ENCODE measurements at places on chromosomes 1 and 21.

DNA sequence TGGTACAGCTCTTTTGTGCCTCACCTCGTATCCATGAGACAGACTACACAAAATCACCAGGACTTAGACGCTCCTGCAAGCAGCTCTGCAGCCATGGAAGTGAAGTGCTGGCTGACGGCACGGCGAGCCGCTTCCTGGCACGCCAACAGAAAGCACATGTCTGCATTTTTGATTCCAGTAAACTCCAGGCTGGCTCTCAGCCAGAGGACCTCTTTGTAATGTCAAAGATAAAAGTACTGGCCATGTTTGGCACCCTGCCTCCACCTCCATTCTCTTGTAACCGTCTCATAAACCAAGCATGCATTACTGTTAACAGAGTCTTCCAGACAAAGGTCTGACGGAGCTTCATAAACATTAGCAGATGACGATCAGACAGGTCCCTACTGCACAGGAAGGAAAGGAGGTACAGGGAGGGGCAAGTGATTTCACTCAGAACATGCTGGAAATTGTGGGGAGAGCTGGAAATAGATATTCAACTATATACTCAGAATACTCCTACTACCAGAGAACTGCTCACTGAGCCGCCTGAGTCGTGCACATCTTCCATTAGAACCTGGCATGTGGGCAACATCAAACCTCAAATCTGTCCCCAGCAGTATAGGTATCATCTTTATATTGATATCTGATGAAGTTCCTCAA lies 632.0 kb downstream of the SMYD3 start:
- no peak for DNase-seq

DNA sequence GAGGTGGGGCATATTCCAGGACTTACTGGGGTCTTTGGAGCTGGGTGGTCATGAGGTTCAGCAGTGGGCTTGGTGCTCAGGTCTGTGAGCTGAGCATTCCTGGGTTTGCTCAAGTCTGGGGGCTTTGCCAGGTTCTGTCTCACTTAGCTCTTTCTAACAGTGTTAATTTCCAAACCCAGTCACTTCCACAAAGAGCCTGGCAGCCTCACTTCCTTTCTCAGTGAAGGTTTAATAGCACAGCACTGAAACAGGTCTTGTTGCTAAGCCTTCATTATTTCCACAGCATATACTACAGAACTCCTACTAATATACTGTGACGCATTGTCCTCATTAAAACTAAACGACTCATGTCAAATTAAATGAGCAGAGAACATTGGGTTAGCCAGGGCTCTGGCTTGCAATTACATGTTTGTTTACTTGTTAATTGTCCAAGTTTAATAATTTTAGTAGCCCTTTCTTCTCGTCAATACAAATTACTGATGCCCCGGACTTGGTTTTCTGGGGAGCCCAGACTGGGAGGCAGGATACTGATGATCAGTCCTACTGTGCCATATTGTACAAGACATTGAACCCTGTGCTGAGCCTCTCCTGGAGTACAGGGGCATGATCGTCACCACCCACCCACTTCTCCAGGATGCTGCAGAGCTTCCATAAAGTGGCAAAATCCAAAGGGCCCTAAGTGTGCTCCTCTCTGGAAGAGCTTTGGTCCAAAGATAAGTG lies 170.7 kb downstream of the IER5 start:
- DNase-seq = no peak

DNA sequence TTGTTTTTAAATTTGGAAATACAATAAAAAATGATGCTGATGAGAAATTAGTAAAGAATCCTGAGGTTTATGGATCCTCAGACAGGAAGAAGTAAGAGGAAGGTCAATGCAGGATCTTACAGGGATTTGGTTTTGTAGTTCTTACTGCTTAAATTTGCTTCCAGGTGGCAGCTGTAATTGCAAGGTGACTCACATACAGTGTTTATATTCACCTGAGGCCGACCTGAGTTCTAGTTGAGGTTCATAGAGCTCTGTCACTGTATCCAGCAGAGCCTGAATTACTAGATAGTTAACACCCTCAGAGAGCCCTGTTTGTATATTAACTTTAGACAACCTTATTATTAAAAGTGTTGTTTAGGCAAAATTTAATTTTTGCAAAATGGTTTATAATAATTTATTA lies 1.4 kb upstream of the WDR26 start:
- DNase-seq = no peak

DNA sequence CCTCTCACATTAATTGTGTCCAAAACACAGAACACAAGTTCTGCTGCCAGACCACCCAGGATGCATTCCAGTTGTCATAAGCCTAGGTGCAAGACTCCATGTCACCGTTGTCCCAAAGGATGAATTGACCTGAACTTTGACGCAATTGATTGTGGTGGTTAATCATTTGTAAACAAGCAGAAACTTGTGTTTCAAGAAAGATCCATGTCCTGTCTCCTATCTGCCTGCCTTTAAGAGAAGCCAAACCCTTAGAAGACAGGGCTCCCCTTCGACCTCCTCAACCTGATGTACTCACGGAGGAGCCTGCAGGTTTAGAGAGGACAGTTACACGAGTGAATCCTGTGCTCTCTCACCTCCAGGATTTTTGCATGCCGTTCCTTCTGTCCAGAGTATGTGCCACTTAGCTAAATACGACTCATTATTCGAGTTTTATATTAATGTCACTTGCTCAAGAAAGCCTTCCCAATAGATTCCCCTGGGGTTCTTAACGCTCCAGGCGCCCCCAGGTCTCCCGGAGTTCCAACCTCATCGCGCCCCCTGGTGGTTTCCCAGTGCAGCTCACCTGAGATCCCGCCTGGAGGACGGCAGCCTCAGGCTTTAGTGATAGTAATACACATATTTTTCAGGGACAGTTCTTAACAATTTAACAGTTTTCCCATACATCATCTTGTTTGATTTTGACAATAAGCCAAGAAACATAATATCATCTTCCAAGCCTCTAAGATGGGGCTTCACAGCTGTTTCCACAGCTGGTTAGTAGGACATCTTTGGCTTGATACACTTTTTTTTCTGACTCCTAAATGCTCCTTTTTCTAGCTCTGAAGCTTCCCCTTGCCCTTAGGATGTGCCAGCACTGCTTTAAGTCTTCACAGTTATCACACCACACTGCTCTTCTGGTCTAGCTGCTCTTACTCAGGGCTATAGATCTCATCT lies 2.4 kb upstream of the C8B start:
- no peak for DNase-seq

- DNase-seq = no peak
Observed at GRCh38 chr1:11414926-11415538, 63.9 kb upstream of the DISP3 start.

- DNase-seq = no peak
Observed at GRCh38 chr21:42674351-42674940, 21.0 kb downstream of the PDE9A start.

- no peak for DNase-seq
Observed at GRCh38 chr1:177794376-177794991, 175.4 kb downstream of the SEC16B start.

DNA sequence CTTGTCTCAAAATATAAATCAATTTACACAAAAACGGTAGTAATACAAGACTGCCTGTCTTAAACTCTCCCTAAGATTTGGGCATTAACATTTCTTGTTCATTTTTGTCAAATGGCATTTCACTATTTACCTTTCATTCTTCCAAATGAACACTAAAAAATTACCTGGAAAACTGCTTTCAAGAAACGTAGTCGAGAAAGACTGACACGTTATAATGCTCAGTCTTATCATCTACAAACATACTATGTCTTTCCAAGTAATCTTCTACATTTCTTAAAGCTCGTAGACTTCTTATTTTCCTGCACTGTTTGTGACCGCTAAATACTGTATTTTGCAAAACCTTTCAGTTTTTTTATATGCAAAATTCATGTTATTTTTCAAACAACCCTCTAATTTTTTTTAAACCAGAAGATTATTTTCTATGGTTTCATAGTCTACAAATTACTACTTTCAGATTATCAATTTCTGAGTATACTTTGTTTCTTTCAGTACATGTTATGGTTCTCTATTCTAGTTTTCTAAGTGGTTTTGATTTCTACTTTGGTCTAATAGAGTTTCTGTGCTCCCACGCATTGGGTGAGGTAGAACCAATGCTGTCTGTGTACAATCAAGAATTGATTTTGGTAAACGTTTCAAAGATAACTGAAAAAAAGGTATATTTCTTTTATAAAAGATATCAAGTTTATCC lies 336.4 kb downstream of the SMYD3 start:
- DNase-seq = no peak

GRCh38 chr1:87129038-87129437 lies 199.6 kb upstream of the LMO4 start:
- DNase-seq = no peak

DNA sequence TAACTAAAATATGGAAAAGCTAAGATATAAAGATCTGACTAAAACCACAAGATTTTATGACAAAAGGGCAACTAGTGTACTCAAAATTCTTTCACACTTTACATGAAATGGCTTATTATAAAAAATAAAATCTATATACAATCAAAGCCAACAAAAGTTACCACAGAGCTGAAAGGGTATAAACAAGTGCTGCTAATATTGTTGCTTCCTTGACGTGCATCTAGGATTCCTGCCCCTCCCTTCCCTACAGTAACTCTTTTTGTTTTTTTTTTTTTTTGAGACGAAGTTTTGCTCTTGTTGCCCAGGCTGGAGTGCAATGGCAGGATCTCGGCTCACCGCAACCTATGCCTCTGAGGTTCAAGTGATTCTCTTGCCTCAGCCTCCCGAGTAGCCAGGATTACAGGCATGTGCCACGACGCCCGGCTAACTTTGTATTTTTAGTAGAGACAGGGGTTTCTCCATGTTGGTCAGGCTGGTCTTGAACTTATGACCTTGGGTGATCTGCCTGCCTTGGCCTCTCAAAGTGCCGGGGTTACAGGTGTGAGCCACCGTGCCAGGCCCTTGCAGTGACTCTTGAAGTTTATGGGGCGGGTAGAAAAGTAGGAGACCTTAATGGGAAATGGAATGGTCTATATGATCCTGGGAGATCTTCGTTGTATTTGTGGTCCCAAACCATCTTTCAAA lies 4.5 kb downstream of the SRSF4 start:
- DNase-seq = peak; percentile 32

DNA sequence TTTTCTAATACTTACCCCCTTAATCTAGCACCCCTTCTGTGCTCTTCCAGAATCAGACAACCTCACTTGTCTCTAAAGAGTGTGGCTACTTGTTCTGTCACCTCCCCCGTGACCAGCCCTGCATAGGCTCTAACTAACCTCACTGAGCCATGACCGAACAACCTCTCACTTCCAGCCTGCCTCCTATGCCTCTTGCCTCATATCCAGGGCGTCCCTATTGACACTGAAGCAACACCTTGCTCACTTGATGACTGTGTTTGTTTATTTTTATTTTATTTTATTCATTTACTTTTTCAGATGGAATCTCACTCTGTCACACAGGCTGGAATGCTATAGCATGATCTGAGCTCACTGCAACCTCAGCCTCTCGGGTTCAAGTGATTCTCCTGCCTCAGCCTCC lies 235.1 kb upstream of the B3GALT2 start:
- DNase-seq = no peak

GRCh38 chr1:8421721-8422120 lies 103.8 kb downstream of the SLC45A1 start:
- DNase-seq = no peak

DNA sequence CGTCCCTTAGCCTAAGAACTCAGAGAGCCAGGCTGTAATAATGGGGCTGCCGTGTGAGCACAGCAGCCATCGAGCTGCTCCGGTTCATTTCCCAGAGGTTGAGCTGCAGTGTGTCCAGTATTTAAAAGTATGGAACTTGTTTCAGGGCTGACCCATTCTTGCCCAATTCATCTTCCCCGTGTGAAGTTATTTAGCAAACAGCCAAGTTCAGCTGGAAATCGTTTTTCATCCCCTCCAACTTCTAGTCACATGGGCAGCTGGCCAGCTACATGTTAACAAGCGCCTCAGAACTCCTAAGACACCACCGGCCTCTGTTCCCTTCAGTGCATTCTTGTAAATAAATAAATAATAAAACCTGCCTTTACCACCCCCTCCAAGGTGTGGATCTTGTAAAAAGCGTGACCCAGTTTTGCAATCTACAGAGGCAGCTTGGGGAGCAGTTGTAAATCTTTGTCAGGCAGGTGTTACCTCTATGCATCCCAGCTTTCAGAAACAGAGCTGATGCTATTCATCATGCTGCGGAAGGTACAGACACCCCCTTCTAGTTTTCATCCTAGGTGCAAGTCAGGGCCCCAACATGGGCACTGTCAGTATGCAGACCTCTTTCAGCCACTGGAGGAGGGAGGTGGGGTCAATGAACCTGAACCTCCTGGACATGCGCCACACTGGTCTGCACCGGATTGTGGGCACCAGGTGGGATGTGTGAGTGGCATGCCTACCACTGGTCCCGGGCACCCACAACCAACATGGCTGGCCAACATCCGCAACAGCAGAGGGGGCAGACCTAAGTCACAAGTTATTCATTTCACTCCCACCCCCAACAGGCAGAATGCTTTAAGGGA lies 18.7 kb upstream of the KNCN start:
- no peak for DNase-seq

- DNase-seq = no peak
Observed at GRCh38 chr1:186079084-186079684, 295.9 kb downstream of the TPR start.

DNA sequence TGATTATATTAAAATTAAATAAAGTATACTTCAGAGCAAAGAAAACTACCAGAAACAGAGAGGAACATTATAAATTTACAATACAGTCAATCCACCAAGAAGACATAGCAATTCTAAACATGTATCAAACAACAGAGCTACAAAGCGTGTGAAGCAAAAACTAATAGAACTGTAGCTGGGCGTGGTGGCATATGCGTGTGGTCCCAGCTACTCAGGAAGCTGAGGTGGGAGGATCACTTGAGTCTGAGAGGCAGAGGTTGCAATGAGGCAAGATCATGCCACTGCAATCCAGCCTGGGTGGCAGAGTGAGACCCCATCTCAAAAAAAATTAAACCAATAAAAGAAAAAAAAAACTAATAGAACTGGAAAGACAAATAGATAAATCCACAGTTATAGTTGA lies 12.3 kb downstream of the CCDC185 start:
- no peak for DNase-seq

- DNase-seq = no peak
Observed at GRCh38 chr1:74729741-74730478, 2.9 kb downstream of the CRYZ start.

DNA sequence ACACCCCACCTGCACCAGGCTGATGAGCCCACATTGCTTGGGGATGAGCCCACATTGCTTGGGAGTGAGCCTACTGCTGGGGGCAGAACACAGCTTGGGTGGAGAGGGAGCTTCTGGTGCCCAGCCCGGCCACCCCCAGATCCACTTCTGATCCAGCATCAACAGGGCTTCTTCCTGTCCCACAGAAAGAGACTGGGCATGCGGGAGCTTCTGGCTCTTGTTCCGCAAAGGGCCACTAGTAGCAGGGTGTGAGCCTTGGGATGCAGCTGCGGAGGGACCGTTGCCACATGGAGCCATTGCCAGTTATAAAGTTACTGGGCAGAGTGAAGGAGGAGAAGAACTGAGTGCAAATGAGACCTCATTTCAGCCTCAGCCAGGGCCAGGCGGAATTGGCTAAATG lies 36.3 kb downstream of the PKP1 start:
- DNase-seq = no peak

- no peak for DNase-seq
Observed at GRCh38 chr1:40094466-40095110, 2.5 kb downstream of the PPT1 start.

- DNase-seq = no peak
Observed at GRCh38 chr21:37146320-37147235, 73.5 kb downstream of the TTC3 start.
